ENCODE measurements at places on chromosomes 5 and 9.

DNA sequence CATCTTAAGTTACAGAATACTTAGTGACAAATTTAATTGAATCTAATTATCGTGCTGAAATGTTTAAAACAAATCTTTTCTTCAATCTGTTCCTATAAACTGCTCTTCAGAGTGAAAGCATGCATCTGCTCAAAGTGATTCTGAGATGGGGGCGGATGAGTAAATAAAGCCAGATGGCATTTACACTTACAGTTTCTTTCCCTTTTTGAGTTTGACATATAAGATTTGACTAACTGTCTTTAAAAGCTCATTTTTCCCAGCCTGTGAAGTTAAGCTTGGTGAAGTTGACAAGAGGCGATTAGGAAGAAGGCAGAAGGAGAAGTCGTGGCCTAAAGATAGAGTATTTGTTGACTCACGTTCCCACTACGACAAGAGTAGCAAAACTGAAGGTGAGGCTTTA is 137.4 kb downstream of the LPAR1 start:
- DNase-seq: no peak

DNA sequence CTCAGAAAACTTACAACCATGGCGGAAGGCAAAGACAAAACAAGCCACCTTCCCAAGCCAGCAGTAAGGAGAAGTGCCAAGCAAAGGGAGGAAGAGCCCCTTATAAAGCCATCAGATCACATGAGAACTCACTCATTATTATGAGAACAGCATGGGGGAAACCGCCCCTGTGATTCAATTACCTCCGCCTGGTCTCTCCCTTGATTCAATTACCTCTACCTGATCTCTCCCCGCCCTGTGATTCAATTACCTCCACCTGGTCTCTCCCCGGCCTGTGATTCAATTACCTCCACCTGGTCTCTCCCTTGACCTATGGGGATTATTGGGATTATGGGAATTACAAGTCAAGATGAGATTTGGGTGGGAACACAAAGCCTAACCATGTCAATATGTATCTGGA is 467.3 kb upstream of the FTMT start:
- no peak for DNase-seq

DNA sequence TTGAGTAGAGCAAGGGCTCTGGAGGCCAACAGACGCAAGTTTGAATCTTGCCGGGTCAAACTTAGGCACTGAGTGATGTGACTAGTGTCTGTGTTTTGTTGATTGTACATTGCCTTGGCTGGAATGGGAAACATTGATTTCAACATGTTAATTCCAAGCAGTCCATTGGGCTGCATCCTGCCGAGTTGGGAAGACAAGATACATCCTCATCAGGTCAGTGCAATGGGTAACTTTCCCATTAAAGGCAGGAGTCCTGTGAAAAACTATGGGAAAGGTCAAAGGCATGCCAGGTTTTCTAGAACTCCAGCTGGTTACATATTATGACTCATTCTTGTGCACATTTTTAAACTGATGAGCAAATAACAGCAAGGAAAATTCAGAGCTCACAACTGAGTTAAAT is 126.5 kb upstream of the ABCA1 start:
- peak; percentile 71 for DNase-seq

GRCh38 chr9:133995012-133995896 is 3.1 kb upstream of the VAV2 start:
- no peak for DNase-seq

DNA sequence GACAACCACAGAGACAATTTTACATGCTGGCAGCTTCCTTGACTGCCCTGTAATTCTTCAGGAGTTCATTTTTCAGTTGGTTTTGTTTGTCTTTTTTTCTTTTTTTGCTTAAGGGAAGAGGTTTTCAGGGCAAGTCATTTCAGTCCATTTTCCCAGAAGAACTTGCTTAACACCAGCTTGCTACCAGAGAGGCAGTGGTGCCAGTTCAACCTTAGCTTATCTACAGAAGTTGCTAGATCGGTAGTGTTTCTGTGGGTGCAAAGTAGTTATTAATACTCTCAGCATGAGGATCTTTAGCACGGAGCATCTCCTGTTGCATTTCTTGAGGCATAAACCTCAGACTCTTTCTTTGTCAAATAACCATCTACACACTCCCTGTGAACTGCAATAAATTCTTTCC is 1.1 kb downstream of the SPEF2 start:
- DNase-seq: no peak

DNA sequence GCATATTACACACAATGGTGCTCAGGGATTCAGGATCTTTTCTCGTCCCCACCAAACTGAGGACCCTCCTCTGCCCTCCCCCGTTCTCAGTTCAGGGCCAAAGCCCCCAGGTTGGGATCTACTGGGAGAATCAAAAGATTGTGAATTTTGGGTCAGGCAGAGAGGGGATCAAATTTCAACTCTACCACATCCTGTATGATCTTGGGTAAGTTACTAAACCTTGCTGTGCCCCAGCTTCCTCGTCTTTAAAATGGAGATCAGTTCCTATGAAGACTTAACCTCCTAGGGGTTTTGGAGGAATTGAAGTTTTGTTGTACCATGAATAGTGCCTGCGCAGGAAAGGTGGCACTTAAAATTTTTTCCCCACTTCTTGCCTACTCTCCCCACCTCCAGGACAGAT is 62.4 kb downstream of the RAI14 start:
- no peak for DNase-seq

- no peak for DNase-seq
Measured at GRCh38 chr9:18485714-18486113, 11.8 kb downstream of the ADAMTSL1 start.

GRCh38 chr5:113092683-113093082 is 116.1 kb downstream of the DCP2 start:
- peak; percentile 78 for DNase-seq

DNA sequence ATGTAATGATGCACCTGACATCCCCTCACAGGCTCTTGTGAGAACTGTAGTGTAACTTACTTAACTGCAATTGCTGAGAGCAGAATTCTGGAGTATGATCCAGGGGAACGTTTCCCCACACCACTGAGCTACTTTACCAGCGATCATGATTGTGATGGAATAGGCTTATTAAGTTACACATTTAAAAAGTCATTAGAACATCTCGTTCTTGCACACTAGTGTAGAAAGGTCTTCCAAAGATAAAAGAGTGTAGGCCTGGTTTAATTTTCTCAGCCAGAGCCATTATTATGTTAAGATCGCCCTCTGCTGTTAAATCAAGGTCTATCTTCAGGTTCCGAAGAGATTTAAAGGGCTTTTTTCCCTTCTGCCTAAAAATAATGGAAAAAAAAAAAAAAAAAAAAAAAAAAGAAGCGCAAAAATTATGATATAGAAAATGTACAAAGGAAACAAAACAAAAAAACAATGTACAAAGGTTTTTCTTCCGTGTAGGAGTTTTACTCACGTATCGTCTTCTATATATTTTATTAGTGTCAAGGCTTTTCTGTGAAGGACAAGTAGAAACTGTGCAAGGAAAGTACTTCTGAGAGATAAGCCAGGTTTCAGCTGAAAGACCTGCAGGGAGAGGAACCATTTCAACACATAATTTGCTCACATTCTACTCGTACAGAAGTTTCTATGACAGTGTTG is 18.6 kb upstream of the MOB3B start:
- no peak for DNase-seq

- no peak for DNase-seq
Measured at GRCh38 chr9:89374176-89374575, 55.9 kb downstream of the SECISBP2 start.

GRCh38 chr5:155699385-155699784 is 627.6 kb upstream of the SGCD start:
- DNase-seq: no peak

GRCh38 chr9:97440160-97440559 is 28.3 kb downstream of the TDRD7 start:
- DNase-seq: no peak

- no peak for DNase-seq
Measured at GRCh38 chr9:21317956-21318923, 13.1 kb upstream of the IFNA5 start.

DNA sequence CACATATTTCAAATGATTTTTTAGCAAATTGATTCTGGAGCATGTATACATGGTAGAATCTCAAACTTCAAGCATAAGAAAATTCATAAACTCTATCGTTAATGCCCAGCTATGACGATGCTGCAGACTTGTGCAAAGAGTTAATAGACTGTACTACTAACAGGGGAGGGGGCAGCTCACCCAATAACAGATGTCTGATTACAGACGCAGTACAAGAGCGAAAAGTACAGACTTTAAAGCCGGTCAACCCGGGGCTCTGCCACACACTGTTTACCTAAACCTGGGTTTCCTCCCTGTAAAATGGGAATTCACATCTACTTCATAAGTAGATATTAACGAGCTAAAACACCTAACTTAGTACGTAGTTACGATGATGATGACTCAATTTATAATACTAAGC is 651 bp downstream of the TRIM23 start:
- no peak for DNase-seq

DNA sequence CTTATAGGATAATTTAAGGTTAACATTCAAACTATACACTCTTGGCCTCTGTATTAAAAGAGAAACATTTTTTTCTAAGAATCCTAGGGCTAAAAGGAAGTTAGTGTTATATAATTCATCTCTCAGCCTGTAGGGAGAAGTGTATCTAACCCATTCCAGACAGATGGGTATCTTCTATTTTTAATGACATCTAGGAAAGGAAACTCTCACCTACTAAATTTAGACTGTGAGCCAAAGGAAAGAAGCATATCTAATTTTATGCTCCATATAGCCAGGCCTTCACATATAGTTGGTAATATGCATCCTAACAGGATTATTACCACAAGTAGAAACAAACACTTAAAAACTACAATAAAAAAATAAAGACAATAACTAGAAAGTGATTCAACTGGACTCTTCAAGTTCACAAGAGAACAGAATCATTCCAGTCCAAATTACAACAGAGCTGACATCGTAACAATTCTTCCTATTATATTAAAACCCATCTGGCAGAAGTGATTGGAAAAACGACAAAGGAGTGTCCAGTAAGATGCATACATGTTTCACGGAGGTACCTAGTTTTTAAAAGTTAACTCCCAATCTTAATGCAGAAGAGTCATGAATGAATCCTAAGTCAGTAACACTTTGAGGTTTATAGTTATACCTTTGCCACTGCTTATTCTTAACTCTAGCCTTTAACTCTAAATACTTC is 39.4 kb downstream of the SCAI start:
- no peak for DNase-seq

GRCh38 chr9:94925751-94926430 is 199.4 kb downstream of the AOPEP start:
- DNase-seq: no peak

DNA sequence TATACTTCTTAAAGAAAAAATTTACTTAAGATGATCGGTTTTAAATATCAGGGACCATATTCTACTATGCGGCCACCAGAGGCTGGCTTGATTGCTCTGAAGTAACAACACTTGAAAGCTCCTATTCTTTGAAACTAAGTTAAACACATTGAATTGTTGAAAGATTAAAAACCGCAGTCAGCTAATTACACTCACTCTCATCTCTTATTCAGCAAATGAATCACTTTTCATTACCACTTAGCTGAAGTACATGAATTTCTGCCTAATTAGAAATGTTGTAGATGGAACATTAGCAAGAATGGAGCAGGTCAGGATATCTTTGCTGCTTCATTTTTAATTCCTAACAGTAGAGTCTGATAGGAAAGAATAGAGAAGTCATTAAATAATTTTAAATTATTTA is 42.3 kb downstream of the LSM11 start:
- DNase-seq: no peak

All from foreskin keratinocyte (primary cell).